GM04504 (cell line): ENCODE measurements at places on chromosomes 6 and 20.
A peak's percentile ranks its signal among the peaks of the same experiment; 100 is the strongest.

GRCh38 chr6:89952686-89953085, 58.4 kb downstream of the GJA10 start:
- DNase-seq = peak; percentile 42

- no peak for DNase-seq
Measured at GRCh38 chr6:110874880-110875547, 429 bp downstream of the AMD1 start.

DNA sequence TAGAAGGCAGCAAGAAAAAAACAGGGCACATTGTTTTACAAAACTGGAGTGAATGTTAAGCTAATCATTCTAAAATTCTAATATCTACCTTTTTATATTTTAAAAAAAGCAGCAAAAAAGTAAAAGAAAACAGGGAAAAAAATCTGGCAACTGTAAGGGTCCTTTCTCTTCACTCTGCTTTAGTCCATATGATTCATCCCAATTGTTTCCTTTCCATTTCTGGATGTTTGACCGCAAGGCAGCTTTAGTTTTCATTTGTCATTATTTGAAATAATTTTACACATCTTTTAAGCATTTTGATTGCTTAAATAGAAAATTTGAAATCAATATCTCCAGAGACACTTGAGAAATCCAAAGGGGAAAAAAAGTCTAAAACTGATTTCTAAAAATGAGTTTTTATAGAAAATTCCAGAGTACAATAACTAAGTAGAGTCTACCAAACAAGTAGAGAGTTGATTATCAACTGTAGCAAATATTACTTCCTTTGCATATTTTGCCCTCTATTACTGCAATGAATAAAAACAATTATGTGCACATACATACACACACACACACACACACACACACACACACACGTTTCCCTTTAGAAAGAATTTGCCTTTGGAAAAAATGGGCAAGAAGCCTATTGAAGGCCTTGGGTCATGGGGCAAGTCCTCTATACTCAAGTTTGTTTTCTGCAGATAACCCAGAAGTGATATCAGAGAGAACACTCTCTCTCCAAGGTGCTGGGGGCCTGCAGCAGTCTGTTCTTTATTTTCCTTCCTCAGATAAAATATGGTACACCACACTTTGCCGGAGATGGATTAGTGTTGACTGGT, 259.7 kb downstream of the HACE1 start:
- no peak for DNase-seq

GRCh38 chr6:54718541-54719023, 128.0 kb upstream of the FAM83B start:
- no peak for DNase-seq

DNA sequence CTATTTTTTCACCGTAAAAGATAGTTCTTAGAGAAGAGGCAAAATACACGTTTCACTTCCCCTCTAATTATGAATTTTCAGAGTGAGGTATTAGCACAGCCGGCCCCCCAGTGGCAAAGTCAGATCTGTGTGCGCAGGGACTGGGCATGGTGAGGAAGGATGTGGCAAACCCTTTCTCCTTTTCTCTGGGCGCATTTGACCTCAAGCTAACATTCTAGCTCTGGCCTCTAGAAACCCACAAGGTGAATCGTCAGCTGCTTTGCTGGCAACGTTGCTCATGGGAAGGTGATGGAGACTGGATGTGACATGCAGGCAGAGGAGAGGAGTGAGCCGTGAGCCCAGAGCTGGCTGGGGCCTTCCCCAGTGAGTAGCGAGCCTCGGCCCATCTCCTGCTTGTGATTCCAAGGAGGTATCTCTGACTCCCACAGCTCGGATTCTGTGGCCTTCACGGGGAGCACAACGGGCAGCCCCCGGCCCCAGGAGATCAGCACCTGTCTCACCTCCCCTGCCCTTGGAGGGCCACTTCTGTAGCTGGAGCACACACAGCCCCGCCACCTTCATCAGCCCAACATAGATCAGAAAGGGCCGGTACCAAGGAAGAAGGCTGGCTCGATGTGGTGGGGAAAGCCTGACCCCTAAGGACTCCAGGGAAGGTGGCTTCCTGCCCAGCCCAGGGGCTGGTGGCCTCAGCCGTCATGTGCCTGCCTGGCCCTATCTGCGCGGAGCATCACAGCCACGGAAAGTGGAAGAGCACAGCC, 152.8 kb downstream of the TAF4 start:
- DNase-seq = no peak
